ENCODE measurements at places on chromosomes 2 and 18.

GRCh38 chr2:174138161-174138560, 110.2 kb downstream of the OLA1 start:
- no peak for DNase-seq
- H3K36me3 ChIP-seq: peaks cover 52% of the 10 kb centered on the region
- no peaks in the 10 kb centered on the region for H3K4me1 ChIP-seq
- no peaks in the 10 kb centered on the region for H3K27me3 ChIP-seq
- H3K27ac ChIP-seq: no peak overlapping the region

DNA sequence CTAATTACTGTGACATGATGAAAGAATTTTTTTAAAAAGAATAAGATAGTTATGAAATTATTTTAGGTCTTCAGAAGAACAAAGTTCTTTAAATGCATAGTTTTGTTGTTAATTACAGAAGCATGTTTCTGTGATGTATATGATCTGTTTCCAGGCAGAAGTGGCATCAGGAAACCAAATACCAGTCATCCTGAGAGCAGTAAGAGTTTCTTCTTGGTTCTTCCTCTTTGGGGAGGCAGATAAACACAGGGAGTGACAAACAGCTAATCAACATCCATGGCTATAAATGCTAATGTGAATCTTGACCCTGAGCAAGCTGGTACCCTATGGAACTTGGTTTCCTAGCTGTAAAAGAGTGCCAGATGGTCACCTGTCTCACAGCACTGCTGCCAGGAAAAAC, 29.2 kb downstream of the WIPF1 start:
- no peak for DNase-seq
- H3K4me1 ChIP-seq: peaks cover 17% of the 10 kb centered on the region
- H3K27me3 ChIP-seq: no peaks in the 10 kb centered on the region
- H3K27ac ChIP-seq: no peak overlapping the region
- H3K4me3 ChIP-seq: no peak overlapping the region

GRCh38 chr18:136433-136832, 21.9 kb upstream of the USP14 start:
- H3K4me3 ChIP-seq: no peak overlapping the region
- H3K27ac ChIP-seq: no peak overlapping the region
- H3K4me1 ChIP-seq: no peaks in the 10 kb centered on the region
- no peak for DNase-seq
- peaks cover 8% of the 10 kb centered on the region for H3K27me3 ChIP-seq

DNA sequence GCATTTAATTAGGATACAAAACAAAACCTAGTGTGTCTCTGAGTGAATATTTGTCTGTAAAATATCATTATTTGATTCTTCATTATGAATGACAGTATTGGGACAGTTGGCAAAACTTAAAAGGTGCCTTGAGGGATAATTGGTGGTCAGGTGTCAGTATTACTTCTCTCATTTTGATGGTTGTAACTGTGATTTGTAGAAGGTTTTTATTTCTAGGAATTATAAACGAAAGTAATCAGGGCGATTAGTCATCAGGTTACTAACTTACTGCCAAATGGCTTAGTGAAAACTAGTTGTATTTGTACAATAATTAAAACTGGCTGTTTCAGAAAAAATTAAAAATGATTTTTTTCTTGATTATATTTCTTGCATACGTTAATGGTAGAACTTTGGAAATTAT, 117.6 kb downstream of the BIRC6 start:
- no peaks in the 10 kb centered on the region for H3K27me3 ChIP-seq
- no peak overlapping the region for H3K4me3 ChIP-seq
- H3K27ac ChIP-seq: no peak overlapping the region
- no peak for DNase-seq
- peaks cover 29% of the 10 kb centered on the region for H3K36me3 ChIP-seq
- H3K4me1 ChIP-seq: peaks cover 5% of the 10 kb centered on the region

DNA sequence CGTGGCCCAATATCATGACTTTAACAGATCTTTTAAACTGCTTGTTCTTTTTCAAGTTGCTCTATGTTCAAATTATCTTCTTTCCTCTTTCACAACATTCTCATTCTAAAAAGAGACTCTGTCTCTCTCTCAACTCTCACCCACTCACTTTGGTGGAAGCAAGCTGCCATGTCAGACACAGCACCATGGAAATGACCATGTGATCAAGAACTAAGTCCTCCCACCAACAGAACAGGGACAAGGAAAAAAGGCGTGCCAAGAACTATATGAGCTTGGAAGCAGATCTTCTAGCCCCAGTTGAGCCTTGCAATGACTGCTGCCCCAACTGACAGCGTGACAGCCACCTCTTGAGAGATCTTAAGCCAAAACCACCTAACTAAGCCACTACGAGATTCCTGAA, 23.9 kb downstream of the BAZ2B start:
- H3K27ac ChIP-seq: no peak overlapping the region
- DNase-seq: no peak
- no peaks in the 10 kb centered on the region for H3K27me3 ChIP-seq
- H3K36me3 ChIP-seq: no peaks in the 10 kb centered on the region
- peaks cover 4% of the 10 kb centered on the region for H3K4me1 ChIP-seq

DNA sequence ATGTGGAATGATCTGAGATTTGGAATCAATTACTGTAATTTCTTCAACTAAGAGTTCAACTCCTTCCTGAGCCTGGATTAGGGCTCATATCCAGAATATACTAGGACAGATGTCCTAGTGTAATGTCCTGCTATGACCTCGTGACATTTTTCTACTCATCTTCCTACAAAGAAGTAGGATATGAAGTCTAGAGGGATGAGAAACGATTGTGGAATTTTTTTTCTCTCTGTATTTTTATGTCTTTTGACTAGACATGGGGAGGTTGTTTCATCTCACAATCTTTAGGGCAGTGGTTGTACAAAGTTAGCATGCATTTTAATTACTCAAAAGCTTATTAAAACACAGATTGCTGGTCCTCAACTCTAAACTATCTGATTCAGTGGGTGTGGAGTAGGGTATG, 203.0 kb downstream of the PARD3B start:
- no peak overlapping the region for H3K27ac ChIP-seq
- H3K4me1 ChIP-seq: peaks cover 2% of the 10 kb centered on the region
- H3K36me3 ChIP-seq: no peaks in the 10 kb centered on the region
- no peaks in the 10 kb centered on the region for H3K27me3 ChIP-seq
- no peak for DNase-seq
- H3K4me3 ChIP-seq: no peak overlapping the region

DNA sequence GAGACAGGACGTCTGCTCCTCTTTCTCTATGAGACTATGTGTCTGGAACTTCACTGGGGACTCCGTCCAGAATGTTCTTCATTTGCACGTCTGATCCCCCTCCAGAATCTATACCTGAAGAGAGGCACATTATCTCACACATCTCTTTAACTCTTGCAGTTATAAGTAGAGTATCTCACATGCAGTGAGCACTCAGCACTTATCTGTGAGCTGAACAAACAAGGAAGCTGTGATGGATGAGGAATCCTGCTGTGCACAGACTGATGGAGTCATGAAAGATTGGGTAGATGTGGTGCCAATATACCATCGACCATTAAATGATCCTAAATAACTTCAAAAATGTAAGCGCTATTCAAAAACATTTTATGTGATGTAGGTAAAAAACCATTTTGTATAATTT, 888.3 kb upstream of the CELF4 start:
- no peaks in the 10 kb centered on the region for H3K4me1 ChIP-seq
- H3K27ac ChIP-seq: no peak overlapping the region
- no peak overlapping the region for H3K4me3 ChIP-seq
- H3K36me3 ChIP-seq: no peaks in the 10 kb centered on the region
- no peak for DNase-seq

GRCh38 chr2:108918941-108919341, 70.1 kb downstream of the EDAR start:
- no peak overlapping the region for H3K27ac ChIP-seq
- DNase-seq: no peak
- H3K36me3 ChIP-seq: no peaks in the 10 kb centered on the region
- no peaks in the 10 kb centered on the region for H3K27me3 ChIP-seq
- no peak overlapping the region for H3K4me3 ChIP-seq
- H3K4me1 ChIP-seq: no peaks in the 10 kb centered on the region

- no peaks in the 10 kb centered on the region for H3K36me3 ChIP-seq
- no peak for DNase-seq
- peaks cover 24% of the 10 kb centered on the region for H3K27me3 ChIP-seq
- no peak overlapping the region for H3K27ac ChIP-seq
- peaks cover 4% of the 10 kb centered on the region for H3K4me1 ChIP-seq
- H3K4me3 ChIP-seq: no peak overlapping the region
Observed at GRCh38 chr2:218130822-218131221, 5.0 kb downstream of the CXCR2 start.

- H3K27ac ChIP-seq: no peak overlapping the region
- H3K27me3 ChIP-seq: peaks cover 11% of the 10 kb centered on the region
- H3K4me3 ChIP-seq: no peak overlapping the region
- no peak for DNase-seq
Observed at GRCh38 chr2:227606476-227606875, 7.8 kb downstream of the SCYGR2 start.

GRCh38 chr2:223526106-223526505, 76.1 kb downstream of the SCG2 start:
- DNase-seq: no peak
- H3K27ac ChIP-seq: no peak overlapping the region
- H3K36me3 ChIP-seq: no peaks in the 10 kb centered on the region
- no peaks in the 10 kb centered on the region for H3K27me3 ChIP-seq
- no peaks in the 10 kb centered on the region for H3K4me1 ChIP-seq

DNA sequence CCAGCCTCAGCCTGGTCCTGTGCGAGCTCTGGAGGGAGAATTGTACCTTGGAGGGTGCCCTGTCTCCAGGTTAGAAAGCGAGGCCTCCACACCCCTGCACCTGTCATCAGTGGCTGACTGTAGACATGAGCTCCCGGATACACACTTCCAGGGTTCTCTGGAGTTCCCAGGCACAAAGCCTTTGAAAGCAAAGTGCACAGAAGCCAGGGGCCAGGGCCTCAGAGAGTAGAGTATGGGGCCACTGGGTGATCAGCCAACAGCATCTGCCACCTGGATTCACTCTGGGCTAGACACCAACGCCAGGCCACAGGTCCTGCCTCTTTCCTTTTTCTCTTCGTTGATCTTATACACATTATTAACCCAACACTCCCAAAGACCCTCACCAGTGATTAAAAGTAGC, 239.4 kb upstream of the HDAC4 start:
- H3K4me1 ChIP-seq: no peaks in the 10 kb centered on the region
- H3K27me3 ChIP-seq: no peaks in the 10 kb centered on the region
- no peaks in the 10 kb centered on the region for H3K36me3 ChIP-seq
- no peak for DNase-seq

DNA sequence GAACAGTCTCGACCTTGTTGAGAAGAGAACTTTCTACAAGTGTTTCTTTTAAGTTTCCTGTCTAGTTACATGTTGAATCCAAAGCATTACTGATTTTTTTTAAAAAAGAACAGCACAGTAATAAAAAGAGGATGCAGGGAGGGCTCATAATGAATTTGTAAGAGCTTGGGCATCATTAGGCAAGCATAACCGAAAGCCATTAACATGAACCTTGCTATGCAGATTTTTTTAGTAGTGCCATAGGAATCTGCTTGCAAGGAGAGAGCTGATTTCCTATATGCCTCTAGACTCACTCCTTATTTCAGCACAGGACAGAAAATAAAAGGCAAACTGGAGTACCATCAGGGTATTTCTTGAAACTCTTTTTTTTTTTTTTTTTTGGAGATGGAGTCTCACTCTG, 5.2 kb downstream of the LRRC30 start:
- DNase-seq: no peak
- no peak overlapping the region for H3K4me3 ChIP-seq
- no peaks in the 10 kb centered on the region for H3K4me1 ChIP-seq
- no peaks in the 10 kb centered on the region for H3K36me3 ChIP-seq
- H3K27me3 ChIP-seq: no peaks in the 10 kb centered on the region
- H3K27ac ChIP-seq: no peak overlapping the region

- no peak overlapping the region for H3K27ac ChIP-seq
- peaks cover 8% of the 10 kb centered on the region for H3K4me1 ChIP-seq
- no peak overlapping the region for H3K4me3 ChIP-seq
- no peaks in the 10 kb centered on the region for H3K27me3 ChIP-seq
- no peak for DNase-seq
- H3K36me3 ChIP-seq: no peaks in the 10 kb centered on the region
Observed at GRCh38 chr2:9258501-9258900, 51.9 kb downstream of the ASAP2 start.

- H3K36me3 ChIP-seq: no peaks in the 10 kb centered on the region
- H3K27me3 ChIP-seq: peaks cover 18% of the 10 kb centered on the region
- DNase-seq: no peak
- no peak overlapping the region for H3K4me3 ChIP-seq
- H3K4me1 ChIP-seq: no peaks in the 10 kb centered on the region
Observed at GRCh38 chr2:67802291-67802690, 260.5 kb downstream of the C1D start.
